DMS153 (cell line): ENCODE measurements at places on chromosomes 7 and 10.

GRCh38 chr10:413662-414071, 275.8 kb downstream of the DIP2C start:
- DNase-seq: no peak

DNA sequence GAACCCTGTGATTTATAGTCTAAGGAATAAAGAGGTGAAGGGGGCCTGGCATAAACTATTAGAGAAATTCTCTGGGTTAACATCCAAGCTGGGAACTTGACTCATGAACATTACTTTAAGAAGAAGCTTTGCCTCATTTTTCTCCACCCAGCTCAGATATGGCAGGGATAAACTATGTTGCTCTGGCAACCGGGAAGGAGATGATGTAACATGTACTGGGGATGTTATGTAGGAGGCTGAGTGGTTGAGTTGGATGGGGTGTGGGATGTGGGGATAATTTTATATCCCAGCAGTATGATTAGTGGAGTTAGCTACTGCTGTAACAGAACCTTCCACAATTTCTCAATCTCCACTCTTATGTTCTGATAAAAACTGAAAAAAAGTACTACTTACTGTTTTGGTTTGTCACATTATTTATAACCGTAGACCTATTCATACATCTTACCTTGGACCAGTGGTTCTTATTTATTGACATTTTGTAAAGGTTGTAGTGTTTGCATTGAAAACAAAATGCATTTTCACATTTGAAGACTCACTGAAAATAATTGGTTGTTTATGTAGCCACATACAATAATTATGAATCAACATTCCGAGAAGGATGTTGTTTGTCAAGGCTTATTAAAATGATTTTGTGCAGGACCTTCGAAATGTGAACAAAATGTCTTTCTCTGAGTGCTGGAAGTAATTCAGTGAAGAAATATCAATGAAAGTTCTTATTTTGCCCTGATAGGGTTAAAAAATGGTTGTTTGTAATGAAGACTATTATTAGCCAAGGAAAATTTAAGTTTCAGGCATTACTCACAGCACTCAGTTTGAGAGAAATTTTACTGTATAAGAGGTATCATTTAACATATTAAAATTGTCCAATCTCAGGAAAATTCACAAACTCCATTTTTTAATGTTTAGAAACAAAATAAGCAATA, 1.3 kb downstream of the OR2F2 start:
- no peak for DNase-seq

DNA sequence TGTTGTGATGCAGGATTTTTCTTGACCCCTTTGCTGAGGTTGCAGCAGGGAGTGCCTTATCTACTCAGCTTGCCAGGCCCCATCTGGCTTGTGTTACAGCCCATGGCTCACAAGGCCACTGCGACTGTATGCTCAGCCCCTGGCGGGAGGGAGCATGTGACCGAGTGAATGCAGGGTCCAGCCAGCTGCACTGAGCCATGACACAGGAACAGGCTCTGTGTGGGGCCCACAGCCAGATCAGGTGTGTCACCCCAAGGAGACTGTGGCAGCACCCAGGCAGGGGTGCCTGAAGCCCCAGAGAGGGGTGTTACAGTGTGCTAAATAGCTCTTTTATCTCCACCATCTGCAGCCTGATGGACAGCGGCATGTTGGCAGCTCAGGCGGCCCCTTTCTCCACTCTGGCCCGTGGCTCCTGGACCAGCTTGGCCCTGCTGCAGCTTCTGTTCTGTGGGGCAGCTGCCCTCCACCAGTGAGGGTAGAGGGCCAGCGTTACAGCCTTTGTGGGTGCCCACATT, 2.6 kb upstream of the PCBD1 start:
- DNase-seq: no peak

GRCh38 chr10:131574363-131574706, 262.8 kb upstream of the TCERG1L start:
- no peak for DNase-seq

DNA sequence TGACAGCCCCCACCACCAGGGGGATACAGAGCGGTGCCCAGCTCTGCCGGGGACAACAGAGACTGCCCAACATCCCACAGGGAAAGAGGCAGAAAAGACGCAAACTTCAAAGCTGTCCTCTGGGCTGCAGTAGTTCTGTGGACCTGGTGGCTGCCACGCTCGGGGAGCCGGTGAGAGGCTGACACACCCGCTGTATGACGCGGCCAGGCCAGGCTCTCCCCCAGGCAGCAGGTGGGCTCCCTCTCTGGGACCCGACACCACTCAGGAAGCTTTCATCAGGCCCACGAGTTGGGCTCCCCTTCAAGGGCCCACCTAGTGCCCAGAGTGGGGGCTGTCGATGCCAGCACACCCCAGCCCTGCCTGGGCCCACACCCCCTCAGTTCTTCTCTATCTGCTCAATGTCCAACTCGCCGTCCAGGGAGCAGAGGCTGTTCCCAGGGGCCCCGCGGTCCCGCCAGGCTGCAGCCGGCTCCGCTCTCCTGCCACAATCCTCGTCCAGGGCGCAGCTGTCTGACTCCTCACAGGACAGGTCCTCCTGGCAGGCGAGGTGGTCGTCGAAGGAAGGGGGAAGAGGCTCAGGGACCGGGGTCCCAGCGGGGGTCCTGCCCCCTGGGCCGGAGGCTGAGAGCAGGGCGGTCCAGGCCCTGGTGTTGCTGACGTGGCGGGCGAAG, 121.2 kb downstream of the FAM53B start:
- DNase-seq: no peak

DNA sequence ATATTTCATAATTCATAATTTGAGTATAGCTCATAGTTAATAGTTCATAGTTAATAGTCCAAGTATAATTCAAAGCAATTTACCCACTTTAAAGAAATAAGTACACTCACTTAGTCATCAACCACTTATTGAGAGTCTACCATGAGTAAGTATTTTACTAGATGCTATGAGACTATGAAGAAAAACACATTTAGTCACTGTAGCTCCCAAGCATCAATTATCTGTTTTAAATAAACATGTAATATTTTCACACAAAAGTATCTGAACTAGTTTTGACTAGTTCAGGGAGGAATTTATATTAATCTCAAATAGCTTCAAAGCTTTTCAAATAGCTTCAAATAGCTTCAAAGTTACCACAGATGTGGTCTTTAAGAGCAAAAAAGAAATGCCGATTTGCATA, 119.2 kb downstream of the ANK3 start:
- no peak for DNase-seq

- DNase-seq: no peak
Observed at GRCh38 chr7:147999962-148000361, 590.6 kb upstream of the C7orf33 start.

DNA sequence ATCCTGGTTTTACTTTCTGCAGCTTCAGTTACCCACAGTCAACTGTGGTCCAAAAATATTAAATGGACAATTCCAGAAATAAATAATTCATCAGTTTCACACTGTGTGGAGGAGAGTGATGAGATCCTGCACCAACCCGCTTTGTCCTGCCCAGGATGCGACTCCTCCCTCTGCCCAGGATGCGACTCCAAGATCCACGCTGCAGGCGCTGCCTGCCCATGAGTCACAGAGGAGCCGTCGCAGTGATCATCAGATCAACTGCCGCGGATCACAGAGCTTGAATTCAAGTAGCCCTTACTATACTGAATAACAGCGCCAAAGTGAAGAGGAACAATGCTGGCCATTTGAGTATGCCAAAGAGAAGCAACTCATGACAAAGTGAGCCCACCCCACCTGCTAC, 61.5 kb downstream of the GRB10 start:
- DNase-seq: peak; percentile 54

DNA sequence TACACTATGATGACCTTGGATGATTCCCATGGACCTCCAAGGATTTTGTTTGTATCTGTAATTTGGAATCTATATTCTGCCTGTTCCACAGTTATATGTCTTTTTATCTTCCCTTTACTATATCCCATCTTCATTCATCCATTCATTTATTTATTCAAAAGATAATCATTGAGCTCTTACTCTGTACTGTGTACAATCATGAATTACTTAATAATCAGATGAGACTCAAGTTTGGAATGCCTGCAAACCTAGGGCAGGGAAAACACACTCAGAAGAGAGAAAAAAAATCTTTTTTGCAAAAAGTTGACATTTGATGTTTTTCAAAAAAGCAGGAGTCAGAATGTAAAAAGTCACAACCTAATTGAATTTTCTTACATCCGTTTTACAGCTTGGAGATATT, 170.2 kb upstream of the GNAI1 start:
- no peak for DNase-seq

GRCh38 chr7:38306171-38306570, 32.7 kb upstream of the TARP start:
- DNase-seq: no peak

DNA sequence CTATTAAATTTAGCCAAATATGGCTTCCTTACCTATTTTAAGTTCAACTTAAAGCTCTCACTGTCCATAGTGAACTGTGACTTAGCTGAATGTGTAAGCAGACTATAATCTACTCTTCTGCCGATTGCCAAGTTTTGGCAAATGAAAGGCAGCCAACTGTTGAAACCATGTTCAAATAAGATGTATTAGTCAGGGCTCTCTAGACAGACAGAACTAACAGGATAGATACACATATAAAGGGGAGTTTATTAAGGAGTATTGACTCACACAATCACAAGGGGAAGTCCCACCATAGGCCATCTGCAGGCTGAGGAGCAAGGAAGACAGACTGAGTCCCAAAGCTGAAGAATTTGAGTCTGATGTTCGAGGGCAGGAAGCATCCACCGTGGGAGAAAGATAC, 837.7 kb upstream of the AUTS2 start:
- no peak for DNase-seq

DNA sequence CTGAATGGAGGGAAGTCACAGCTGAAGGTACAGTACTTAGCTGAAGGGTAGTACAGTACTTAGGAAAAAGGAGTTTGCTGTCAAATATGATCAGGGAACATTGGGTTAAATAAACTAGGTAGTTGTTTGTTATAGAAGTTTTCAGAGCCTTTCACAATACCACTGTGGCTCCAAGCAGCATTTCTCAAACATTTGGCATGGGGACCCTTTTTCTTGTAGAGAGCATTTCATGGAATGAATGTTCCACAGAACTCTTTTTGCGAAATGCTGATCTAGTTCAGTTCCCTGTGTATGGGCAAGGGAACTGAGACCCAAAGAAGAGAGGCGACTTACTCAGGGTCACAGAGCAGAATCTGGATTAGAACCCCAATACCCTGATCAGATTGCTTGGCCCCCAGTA, 31.5 kb upstream of the DDX50 start:
- no peak for DNase-seq

- no peak for DNase-seq
Observed at GRCh38 chr10:4217653-4218052, 432.6 kb upstream of the KLF6 start.

DNA sequence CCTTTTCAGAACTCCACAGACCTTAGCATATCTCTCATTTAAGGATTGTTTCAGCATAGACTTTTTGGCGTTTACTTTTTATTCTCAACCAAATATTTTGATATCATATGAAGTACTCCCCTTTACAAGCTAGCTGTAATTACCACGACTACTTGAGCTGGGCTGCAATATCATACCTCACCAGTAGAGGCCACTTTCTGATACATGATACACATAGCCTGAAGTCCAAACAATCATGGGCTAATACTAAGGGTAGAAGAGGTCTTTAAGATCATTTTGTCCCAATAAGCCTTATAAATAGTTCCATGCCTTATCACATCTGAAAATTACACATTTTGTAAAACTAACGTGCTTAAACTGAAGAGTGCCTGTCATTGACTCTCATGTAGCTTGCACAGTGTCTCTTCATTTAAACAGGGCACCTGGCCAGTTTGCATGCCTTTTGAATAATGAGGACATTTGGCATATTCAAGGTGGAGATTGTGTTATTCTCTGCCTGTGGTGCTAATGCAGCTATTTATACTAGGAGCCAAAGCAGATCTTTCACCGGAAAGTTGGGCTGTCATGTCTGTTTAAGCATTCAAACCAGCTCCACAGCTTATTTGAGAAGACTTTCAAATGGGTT, 403.7 kb upstream of the ZMIZ1 start:
- no peak for DNase-seq

- DNase-seq: peak; percentile 19
Observed at GRCh38 chr10:110535958-110536891, 31.3 kb upstream of the SMC3 start.

DNA sequence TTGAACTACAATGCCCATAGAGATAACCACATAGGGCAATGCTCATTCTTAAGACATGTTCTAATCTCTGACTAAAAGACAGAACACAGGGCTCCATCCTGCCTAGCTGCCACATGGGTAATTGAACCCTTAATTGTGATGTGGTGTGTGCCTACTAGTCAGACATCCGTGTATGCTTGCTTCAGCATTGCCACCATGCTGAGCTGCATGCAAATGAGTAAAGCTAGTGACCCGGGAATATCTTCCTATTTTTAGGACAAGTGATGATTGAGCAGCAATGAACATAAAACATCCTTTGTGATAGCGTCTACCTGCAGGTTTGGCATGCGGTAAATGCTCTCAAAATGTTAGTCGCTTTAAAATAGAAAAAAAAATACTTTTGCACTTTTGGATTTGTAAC, 115.8 kb downstream of the MAGI2 start:
- no peak for DNase-seq

DNA sequence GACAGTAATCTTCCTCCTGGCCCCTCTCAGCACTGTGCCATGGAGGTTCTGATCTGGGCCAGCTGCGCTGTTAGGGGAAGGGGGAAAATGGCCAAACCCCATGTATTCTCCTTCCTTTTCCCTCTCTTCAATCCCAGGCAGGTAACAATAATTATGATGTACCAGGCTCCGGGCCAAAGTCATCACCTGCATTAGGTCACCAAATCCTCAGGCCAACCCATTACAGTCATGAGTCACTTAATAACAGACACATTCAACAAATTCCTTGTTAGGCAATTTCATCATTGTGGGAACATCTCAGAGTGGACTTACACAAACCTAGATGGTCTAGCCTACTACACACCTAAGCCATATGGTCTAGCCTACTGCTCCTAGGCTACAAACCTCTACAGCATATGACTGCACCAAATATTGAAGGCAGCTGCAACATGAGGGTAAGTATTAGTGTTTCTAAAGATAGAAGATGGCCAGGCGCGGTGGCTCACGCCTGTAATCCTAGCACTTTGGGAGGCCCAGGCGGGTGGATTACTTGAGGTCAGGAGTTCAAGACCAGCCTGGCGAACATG, 2.2 kb upstream of the HSPB1 start:
- DNase-seq: peak; percentile 65

- peak; percentile 24 for DNase-seq
Observed at GRCh38 chr10:113058523-113059370, 108.7 kb downstream of the TCF7L2 start.

DNA sequence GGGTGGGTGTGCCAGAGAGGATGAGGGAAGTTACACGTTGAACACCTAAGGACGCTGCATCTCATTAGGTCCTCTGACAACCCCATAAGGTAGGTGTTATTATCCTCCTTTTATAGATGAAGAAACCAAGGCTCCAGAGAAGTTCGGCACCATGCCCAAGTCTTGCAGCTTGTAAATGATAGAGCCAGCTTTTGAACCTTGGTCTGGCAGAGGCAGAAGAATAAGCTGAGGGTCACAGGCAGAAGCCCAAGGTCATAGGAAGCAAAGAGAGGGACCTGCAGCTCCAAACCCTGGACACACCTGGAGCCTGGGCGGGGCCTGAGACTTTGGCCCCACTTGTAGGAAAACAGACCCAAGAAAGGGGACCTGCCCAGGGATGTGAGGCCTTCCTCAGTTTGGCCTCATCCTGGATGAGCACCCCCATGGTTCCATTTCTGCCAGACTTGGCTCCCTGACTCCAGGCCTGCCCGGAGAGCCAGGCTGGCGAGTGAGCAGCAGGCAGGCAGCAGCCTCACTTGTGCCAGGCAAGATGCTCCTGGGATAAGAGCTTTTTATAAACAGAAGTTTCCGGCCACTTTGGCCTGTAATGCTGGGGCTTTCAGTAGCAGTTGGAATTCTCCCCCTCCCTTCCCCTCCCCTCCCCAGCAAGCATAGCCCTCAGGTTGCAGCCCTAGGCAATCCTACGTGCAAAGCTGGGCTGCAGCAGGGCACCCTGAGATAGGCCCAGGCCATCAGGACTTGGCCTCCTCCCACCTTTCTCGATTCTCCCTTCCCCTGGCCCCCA, 2.4 kb downstream of the KCNH2 start:
- no peak for DNase-seq
